ENCODE measurements at places on chromosomes 12 and 14. TPM values are rescaled to one million over a fixed set of nuclear protein-coding genes. Genes with fewer than 3 reads are reported as not detected.

RAD51B gene
- total RNA-seq: 60.6 TPM

TESPA1 gene
- total RNA-seq: 19.0 TPM

PIWIL1 gene
- not detected for total RNA-seq

MSI1 gene
- total RNA-seq: not detected

TMPRSS12 gene
- not detected for total RNA-seq

NXPH4 gene
- total RNA-seq: 8.6 TPM
